ENCODE measurements at places on chromosomes 4 and X.

DNA sequence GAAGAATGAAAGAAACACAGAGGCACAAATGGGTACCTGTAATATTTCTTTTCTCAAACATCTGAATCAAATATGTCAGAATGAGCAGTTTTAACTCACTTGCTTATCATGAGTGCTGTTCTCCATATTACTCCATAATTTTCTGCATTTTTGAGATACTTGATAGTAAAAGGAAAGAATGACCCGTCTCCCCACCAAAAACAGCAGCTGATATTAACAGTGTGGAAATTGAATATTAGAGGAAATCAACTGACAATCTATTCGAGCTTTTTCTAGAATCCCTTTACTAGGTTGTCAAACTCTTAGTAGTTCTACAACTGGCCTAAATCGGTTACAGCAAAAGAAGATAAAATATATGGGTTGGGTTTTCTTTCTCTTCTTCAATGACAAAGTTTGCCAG, 49.9 kb upstream of the HELT start:
- DNase-seq: no peak

DNA sequence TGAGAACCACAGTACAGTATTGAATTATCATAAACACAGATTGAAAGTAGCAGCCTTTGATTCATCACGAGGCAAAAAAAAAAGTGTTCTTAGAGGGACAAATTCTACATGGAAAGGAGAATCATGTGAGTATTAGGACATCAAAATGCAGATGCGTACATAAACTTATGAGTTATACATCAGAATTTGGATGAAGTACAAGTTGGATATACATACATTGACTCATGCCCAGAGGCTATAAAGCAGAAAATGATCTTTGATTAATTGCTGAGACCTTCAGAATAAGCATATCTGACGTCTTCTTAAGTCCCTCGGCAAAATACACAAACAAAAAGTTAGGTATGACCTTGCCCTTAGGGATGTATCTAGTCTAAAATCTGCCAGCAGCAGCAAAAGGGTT, 206.4 kb downstream of the LDB2 start:
- DNase-seq: no peak

DNA sequence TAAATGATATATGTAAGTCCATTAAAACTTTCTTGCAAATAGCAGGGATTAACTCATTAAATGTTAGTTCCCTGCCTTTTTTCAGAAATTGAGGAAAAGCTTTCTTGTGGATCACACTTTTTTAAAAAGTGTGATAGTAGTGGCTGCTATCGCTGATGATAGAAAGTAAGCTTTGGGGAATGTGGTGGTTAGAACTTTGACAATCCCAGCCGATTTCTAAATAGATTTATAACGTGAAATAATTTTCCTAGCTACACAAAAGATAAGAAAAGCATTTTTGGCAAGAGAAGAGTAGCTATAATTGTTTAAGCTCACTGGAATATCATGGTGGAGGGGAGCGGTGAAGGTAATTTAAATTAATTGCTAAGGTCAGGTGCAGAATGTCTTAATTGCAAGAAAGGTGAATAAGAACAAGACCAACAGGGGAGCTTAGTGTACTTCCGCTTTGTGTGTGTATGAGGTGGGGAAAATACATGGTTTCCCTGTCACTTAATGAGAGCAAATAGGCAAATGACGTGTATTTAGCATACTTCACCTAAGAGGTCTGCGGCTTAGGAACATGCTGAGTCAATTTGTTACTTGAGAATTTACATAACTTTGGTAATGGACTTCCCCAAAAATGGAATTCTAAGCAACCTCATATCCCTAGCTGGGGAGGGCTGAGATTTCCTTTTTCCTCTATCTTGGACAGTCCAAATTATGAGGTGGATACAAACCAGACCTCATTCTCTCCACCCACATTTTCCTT, 11.7 kb upstream of the IL21 start:
- peak; percentile 60 for DNase-seq

GRCh38 chr4:76377911-76378310, 43.0 kb downstream of the CCDC158 start:
- no peak for DNase-seq

DNA sequence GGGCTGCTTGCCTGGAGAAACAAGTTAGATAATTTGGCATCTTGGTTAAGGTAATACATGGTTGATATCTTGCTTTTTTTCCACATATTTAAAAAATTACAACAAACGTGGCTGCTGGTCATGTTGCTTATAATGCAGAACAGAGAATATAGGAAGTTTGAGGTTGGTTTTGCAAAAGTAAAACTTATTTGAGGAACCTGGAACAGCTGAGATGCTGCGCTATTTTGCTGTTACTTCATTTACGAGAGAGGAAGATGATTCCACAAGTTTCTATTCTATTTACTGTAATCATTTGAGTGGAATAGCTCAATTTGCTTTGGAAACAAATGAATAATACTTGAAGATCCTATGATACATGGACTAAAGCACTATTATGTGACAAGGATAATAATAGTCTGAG, 118.9 kb downstream of the TMA16 start:
- DNase-seq: no peak

GRCh38 chrX:131874300-131874699, 148.8 kb upstream of the STK26 start:
- DNase-seq: no peak

DNA sequence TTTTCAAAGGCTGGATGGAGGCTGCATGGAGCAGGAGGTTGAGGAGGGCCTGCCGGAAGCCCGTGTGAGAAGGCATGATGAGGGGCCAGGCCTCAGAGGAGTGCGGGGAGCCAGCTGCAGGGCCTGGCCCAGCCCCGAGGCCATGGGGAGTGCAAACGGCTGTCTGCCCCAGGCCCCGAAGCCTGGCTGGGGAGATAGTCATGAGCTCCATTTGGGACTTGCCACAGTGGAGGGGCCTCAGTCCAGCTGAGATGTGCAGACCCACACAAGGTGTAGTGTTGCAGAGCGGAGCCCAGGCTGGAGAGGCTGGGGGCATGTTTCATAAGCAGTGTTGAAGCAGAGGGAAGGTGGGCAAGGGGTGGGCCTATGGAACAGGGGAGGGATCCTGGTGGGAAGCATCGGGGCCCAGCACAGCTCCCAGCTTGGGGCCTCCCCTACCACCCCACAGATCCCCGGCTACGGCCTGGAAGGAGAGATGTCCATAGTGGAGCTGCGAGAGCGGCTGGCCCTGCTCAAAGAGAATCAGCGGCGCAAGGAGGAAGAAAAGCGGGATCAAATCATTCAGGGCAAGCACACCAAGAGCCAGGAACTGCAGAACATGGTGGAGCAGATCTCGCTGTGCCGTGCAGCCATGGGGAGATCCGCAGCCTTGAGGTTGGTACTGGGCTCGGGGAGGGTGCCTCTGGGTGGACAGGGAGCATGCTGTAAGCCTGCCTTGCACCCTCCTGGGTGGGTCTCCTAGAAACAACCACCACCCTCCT, 9.1 kb upstream of the RNF4 start:
- DNase-seq: no peak

DNA sequence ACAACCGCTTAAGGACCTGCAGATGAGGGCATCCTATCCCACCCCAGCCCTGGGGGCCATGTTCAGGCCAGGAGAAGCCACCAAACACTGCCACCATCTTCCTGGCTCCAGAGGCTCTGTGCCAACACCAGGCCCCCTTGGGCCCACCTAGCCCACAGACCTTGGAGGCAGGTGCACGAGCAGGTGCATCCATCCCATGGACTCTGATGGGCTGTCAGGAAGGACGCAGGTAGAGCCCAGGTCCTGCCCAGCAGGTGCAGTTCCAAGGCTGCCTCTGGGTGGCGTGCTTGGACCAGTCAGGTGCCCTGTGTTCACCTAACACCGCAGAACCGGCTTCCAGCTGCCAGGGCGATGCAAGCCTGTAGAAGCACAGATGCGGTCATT, 22.8 kb upstream of the PDE6B start:
- no peak for DNase-seq

DNA sequence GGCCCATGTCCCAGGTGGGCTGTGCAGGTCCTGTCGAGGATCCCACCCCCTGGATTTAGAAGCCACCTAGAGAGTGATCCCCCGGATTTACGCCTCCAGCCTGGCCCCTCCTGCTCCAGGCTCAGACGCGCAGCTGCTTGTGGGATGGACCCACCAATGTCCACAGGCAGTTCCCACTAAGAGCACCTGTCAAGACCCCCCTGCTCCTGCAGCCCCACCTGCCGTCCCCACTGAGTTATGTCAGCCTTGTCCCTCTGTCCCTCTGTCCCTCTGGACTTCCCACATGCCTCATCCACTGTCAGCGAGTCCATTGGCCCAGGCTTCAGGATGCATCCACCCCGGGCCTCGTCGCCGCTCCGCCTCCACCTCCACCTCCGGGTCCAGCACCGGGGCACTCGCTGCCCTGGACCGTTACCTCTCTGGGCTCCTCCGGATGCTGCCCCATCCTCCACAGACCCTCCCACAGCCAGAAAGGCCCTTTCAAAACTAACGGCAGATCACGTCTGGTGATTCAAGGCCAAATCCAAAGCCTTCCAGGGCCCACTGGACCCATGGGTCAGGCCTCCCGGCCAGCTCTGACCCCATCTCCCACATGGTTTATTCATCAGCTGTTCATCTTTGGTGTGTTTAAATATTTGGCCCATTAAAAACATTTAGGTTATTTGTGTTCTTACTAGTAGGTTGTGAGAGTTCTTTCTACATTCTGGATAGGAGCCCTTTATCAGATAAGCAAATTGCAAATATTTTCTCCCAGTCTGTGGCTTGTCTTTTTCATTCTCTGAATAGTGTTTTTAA, 28.3 kb downstream of the HTRA3 start:
- no peak for DNase-seq

DNA sequence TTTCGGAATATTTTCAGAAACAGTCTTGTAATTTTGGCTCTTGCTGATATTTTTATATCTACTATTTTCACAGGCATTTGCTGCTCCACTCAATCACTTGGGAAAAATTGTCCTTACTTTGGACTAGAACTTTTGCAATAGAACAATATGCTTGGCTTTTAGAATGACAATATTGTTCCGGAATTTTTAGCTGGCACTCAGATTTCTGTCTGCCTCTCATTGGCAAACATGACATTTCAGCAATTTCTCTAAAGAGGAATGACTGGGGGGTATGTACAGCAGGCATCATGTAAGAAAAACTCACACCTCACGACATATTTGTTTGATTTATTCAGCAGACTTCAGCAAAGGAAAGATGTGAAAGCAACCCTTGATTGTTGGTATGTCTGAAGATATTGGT, 243.6 kb upstream of the GPRIN3 start:
- DNase-seq: no peak

DNA sequence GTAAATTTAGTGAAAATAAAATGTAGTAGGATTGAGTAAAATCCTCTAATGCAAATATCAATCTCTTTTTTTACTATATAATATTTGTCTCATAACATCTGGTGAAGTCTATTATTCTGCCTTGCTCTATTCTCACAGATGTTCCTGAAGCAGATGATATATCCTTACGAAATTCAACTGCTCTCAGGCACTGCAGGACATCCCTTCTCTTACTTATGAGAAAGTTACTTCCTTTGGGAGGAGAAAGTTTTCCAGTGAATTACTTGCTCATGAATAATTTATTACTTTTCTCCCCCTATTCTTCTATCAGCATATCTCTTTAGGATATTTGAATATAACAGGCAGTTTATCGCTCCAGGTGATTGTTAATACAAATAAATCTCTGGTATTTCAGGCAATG, 75.6 kb upstream of the AGA start:
- DNase-seq: no peak

GRCh38 chrX:135522878-135523693, 2.6 kb downstream of the INTS6L start:
- DNase-seq: no peak

DNA sequence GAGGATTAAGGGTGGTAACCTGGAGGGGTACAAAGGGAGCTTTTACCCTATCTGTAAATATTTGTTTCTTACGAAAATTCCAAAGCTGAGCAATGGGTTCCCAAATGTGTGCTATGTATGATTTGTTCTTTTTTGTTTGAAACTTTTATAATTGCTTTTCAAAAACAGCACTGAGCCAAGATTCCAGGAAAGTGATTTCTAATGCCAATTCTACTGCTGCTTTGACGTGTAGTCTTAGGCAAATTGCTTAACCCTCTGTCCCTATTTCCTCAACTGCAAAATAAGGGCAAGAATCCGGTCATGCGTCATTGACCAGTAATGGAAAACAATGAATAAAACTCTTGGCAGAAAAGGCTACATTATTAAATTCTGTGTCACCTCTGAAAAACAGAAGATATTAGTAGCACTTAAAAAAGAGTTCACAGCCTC, 454.7 kb downstream of the IL15 start:
- no peak for DNase-seq

- DNase-seq: no peak
Measured at GRCh38 chr4:144627663-144628076, 18.3 kb upstream of the HHIP start.

GRCh38 chr4:97370568-97370967, 772.7 kb downstream of the STPG2 start:
- DNase-seq: no peak

DNA sequence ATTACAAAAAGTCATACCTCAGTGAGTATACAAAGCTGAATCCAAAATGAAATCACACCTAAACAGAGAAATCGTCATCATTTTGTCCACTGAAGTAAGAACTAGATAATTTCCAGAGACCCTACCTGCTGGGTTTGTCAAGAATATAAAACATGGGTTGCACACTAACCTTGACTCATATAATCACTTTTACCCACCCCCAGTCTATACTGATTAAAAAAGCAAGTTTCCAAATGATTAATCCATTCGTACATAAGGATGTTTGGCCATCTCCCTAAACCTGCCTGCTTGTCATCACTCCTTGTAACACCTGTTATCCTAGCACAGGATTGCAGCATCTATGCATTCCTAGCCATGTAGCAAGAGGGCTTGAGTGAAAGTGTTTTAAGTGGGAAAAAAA, 4.7 kb downstream of the RAP2C start:
- DNase-seq: no peak

- DNase-seq: no peak
Measured at GRCh38 chr4:70280567-70280966, 38.2 kb downstream of the CSN3 start.

GRCh38 chrX:134738445-134738844, 80.2 kb upstream of the PLAC1 start:
- no peak for DNase-seq

GRCh38 chr4:114386637-114387233, 211.9 kb upstream of the UGT8 start:
- no peak for DNase-seq

DNA sequence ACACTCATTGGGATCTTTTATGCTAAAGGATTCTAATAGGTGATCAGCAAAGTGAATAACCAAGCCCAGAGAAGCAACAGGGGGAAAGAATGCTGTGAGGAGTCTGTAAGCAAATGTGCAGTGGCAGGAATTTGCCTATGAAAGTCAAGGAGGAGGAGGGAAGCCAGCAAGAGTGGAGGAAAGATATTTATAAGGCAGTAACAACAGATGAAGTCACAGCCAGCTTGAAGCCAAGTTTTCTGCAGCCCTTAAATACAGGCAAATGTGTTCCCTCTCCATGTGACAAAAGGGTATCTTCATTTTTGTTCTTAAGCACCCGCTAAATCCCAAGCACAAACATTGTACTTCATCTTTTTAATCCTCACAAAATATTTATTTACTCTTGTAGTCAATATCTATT, 275.0 kb upstream of the CLNK start:
- no peak for DNase-seq

GRCh38 chrX:41923211-41923977, at the start of gene CASK:
TSS of gene CASK (minus strand) at chrX:41923554. CDS start at chrX:41922988, 566 bp downstream.
- peak; percentile 40 for DNase-seq
